ENCODE measurements at places on chromosomes 2 and 18. TPM values are rescaled to one million over a fixed set of nuclear protein-coding genes. Genes with fewer than 3 reads are reported as not detected.

GRCh38 chr2:7041421-7041820 is 124.2 kb downstream of the RNF144A start:
- no peak for DNase-seq

DNA sequence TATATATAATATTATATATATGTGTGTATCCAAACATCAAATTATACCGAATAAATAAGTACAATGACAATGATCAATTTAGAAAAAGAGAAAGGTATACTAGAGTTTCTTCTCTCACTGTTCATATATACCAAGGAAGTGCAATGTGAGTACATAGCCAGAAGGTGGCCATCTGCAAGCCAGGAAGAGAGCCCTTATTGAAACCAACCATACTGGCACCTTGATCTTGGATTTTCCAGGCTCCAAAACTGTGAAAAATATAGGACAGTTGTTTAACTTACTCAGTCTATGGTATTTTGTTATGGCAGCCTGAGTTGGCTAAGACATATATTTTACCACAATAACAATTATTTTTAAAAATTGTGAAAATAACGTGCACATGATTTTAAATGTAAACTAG is 1490.2 kb upstream of the SLC39A10 start:
- DNase-seq: no peak

DNA sequence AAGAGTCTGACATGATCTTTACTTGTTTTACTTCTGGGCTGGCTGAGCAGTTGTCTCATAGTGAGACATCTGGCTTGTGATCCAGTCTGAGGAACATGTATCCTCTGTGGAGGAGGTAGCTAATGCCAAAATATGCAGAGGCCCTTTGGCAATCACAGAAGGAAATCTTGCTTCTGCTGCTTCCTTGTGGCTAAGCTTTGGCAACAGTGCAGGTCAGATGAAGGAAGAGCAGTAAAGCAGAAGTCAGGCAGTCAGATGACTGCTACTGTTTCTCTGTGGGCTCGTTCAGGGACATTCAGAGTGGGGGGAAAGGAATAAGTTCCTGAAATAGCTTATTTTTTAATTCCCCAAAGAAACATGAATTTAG is 22.3 kb downstream of the DOK1 start:
- DNase-seq: no peak

DNA sequence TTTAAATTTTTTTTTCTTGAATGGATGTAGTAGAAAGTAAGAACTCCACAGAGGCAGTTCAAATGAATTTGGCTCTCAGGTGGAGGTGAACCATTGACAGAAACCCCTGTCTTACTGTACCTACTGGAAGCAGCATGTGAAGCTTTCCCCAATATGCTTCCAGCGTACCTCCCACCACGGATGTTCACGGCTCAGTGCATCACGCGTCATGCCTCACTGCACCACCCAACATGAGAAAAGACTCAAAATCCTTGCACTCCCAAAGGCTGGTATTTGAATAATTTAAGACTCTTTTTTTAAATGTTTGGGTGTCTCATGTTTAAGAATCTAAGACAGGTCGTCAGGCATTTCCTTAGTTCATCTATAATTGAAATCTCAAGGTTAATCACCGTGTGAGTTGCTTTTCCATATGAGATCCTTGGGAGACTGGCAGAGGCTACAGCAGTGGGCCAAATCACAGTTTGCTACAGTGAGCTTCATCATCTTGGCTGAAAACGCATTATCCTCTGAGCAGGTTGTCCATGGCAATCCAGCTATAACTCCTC is 846.4 kb downstream of the DCDC2C start:
- DNase-seq: no peak

UPP2 gene
- total RNA-seq: not detected

CRYGC gene
- total RNA-seq: not detected

DNA sequence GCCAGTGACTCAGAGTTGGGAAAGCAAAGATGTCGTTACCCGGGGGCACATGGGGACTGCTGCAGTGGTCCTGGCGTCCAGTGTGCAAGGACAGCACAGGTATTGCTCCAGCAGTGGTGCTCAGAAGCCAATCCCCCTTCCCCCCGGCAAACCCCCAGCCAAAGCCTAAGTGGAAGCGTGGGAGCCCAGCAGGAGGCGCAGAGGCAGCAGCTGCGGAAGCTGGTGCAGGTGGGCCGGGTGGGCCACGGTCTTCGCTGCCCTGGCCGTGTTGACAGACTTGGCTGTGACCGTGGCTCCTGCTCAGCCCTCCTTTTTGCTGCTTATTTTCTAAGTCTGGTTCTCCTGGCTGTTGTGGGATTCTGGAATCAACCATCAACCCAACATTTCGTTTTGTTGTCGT is 369.8 kb upstream of the ST6GAL2 start:
- no peak for DNase-seq

DNA sequence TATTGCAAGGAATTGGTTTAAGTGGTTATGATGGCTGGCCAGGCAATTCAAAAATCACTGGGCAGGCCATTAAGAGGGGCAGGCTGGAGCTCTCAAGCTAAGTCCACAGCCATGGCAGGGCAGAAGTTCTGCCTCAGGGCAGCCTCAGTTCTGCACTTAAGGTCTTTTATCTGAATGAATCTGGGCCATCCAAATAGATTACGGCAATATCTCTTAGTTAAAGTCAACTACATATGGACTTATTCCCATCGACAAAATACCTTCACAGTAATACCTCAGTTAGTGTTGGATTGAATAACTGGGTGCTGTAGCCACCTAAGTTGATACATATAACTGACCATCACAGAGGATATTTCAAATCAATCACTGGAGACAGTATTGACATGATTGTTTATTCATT is 904.8 kb downstream of the MBD2 start:
- DNase-seq: no peak

GRCh38 chr18:68721681-68722583 is 7.0 kb upstream of the TMX3 start:
- no peak for DNase-seq

DNA sequence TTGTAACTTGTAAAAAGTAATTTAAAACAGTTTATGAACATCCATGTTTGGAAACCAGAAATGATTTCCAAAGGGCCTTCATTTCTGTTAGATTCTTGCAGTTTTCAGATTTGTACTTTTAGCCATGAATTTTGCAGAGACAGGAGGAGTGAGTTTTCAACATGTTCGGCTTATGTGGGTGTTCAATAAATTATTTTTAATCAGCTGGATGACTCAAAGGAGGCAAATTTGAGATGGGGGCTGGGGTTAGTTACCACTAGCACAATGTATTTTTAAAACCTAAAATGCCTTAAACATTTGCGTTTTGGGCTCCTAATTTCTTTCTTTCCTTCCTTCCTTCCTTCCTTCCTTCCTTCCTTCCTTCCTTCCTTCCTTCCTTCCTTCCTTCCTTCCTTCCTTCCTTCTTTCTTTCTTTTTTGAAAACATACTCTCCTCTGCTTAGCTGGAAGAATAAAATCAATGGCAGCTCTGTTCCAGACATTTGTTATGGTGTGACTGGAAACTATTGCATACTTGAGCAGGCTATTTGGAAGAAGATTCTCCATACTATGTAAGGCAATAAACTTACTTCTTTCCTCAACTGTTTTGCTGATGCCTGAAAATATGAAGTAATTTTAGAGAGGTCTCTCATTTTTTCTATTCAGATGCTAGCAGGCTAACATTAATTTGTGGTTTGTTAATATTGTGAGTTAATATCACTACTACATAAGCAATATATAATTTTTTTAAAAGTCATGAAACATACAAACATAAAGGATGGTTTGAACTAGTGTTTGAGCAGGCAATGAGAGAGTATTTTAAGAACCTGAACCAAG is 394.4 kb downstream of the NYAP2 start:
- DNase-seq: no peak

GRCh38 chr2:225120186-225120585 is 77.9 kb upstream of the DOCK10 start:
- no peak for DNase-seq

DNA sequence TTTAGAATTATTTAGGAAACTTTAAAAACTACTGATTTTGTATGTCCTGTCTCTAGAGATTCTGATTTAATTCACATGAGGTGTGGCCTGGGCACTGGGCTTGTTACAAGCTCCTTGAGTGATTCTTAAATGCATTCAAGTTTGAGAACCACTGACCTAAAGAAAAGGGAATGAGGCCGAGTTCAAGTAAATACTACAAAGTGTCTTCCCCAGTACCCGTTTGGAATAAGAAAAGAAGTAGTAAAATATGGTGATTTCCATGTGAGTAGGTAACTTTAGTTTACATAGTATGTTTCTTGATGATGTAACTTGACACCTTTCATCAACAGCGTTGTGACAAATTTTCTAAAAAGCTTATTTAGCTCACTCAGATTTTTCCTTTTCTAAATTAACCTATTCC is 1022.9 kb upstream of the NRXN1 start:
- no peak for DNase-seq

HNRNPLL gene
- 54.5 TPM for total RNA-seq

DNA sequence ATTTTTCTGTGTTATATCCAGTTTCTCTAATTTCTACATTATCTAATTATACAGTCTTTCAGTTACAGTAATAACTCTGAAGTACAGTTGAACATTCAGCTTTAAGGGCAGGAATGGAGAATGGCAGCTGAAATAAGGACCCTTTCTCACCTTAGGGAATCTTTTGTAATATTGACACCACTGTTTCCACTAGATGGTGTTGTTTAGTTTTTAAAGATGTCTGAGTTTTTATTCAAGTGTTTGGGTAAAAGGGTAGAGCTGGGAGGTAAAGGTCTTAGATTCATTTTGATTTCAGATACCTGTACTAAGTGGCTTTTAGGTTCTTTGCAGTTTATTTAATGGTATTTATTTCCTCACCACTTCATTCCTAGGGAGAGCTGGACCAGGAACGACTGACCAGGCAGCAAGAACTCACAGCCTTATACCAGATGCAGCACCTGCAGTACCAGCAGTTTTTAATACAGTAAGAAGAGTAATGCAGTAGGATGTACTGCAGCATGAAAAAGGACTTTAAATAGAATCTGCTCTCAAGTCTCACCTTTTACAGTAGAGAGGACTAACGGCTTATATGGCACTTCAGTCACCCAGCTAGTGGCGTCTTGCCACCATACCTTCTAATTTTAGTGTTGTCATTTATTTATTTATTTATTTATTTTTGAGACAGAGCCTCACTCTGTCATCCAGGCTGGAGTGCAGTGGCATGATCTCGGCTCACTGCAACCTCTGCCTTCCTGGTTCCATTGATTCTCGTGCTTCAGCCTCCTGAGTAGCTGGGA is 33.2 kb upstream of the KCNJ13 start:
- DNase-seq: no peak
